Large intestine (tissue), 12 donors: ENCODE measurements at places on chromosomes 4 and X. TPM values are rescaled to one million over a fixed set of nuclear protein-coding genes. Genes with fewer than 3 reads are reported as not detected.

DNA sequence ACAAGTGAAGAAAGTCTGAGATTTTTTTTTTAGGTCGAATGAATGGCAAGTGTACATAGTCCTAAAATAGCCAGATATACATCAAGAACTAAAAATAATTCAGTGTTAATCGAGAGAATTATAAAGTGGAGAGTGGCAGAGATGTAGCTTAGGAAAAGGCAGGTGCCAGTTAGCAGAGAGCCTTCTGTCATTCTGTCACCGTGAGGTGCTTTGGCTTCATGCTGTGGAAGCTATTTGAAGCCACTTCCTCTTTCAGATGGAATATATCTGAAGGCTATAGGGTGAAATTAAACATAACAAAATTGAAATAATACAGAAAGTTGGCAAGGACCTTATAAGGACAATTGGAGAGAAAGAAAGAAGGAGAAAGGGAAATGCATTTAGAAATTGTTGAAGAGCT, 756.3 kb downstream of the CCSER1 start:
- no peak for DNase-seq

- no peak for DNase-seq
These were observed 123.6 kb downstream of the PDHA2 start for GRCh38 chr4:95963456-95963855.

- DNase-seq: peak; percentile 67
These were observed 677 bp downstream of the PTPN13 start for GRCh38 chr4:86594559-86595425.

- no peak for DNase-seq
These were observed 173.7 kb downstream of the VSIG4 start for GRCh38 chrX:65866146-65866545.

DNA sequence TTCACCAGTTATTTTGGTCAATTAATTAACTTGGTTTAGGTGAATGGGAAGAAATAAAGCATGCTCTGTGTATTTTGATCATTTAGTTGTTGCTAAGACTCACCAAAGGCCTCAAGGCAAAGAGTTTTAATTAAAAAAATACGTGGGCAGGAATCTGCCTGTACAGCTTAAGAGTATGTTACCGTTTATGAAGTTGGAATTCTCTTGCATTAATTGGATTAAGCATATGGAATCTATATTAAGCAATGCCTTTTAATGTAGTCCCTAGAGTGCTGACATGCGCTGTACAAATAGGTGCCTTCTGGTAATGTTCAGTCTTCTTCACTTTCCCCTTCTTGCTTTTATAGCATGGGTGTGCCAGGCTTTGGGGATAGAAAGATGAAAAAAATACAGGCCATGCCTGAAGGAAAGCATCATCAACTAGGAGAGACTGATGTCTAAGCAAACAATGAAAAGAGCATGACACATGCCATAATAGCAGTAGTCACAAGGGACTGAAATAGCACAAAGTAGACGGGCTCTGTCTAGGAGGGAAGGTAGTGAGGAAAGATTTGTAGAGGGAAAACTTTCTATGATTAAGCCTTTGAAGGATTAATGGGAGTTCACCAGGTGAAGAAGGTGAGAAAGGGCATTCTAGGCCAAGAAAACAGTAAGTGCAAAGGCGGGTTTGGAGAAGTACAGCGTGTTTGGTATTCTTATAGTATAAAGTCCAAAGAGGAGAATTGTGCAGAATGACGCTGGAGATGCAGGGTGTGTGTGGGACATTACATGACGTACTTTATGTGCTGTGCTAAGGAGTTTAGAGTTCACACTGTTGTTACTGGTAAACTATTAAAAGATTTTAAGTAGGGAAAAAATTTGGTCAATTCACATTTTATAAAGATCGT, 226.1 kb upstream of the ANXA3 start:
- peak; percentile 70 for DNase-seq

DNA sequence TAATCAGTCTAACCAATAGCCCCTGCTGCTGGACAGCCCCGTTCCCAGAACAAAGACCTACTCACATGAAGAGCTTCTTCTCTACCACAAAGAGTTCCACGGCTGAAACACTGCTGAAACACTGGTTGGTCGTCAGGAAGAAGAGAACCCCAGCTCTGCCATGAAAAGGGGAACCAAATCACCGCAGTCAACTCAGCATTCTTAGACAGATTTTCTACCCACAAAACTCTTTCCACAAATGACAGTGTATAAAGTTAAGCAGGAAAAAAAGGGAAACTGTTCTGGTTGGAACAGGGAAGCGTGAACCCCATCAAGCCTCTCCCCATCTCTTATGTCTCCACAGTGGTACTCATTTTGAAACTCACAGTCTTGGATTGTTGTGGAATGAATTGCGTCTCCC, 57.3 kb downstream of the ABCG2 start:
- DNase-seq: no peak

GRCh38 chrX:29872831-29873230, 342.5 kb upstream of the MAGEB2 start:
- no peak for DNase-seq

DNA sequence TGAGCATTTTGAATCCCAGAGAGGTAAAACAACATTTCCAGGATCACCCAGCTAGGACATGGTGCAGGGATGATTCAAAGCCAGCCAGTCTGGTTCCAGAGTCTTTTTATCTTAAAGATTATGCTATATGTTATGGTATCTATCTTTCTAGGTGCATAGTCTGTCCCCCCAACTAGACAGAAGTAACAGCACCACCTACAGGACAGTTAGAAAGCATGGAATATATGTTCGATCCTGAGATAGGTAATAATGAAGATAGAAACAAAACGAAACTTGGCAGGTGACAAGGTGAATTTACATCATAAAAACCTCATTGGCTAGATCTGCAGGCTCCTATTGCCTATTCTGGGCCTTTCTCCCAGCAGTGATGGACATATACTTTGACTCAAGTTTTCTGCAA, 723.2 kb downstream of the SMARCA1 start:
- no peak for DNase-seq

- peak; percentile 81 for DNase-seq
These were observed 23.2 kb upstream of the AASDH start for GRCh38 chr4:56410247-56411062.

- no peak for DNase-seq
These were observed 101.0 kb downstream of the OPHN1 start for GRCh38 chrX:68332201-68332731.

DNA sequence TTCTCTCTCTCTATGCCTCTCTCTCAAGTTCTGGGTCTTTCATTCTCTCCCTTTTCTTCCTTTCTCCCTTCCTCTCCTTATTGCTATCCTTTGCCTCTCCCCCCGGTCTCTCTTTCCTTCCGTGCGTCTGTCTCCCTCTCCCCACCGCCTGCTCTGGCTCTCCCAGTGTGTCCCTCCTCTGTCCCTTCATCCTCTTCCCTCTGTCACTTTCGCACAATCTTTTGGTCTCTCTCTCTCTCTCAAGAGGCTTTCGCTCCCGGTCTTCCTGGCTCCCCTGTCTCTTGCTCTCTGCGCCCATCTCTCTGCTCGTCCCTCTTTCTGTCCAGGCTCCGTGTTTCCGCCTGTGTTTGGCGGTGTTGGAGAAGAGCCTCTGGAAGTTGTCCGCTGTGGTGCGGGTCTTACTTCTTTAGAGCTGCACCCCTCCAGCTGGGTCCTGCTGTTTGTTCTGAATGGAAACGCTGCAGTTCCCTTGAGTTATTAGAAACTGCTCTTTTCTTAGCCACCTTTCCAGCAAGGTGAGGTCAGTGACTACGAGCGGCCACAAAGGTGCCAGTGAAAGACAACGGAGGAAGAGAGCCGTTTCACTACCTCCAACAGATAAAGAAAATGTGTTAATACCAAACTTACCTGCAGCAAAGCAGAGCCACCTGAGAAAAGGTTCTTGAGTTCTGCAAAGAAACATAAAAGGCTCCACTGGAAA, 1.1 kb downstream of the BMPR1B start:
- peak; percentile 22 for DNase-seq

DNA sequence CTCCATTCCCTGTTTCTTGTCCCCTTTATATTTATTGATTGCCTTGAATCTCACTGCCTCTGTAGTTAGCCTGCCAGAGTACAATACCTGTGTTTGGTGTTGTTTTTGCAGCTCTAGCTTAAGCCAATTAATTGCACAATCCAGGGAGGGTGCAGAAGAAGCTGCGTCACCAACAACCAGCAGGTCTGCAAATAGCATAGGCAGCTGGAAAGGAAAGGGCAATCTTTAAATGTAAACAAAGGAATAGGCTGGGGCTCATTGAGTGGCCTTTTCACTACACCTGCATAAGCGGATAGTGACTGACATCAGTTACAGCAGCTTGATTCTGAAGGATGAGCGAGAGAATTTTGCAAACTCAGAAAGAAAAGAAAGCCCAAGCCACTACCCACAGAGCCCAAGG, 106.8 kb upstream of the RAI2 start:
- peak; percentile 37 for DNase-seq

DNA sequence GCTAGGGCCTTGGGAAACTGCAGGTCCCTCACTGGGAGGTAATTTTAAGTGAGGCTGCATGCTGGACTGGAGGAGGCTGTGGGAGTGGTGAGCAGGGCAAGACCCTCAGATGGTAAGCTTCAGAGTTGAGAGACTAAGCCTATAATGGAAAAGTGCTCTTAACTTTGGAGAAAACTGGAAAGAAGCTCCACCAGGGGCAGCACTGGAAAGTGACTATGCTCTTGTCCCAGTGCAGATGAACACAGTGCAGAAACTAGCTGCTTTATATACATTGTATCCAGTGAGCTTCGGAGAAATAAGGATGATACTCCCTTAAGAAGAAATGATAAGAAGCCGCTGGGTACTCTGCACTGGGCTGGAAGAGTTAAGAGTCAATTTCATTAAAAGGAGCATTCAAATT, 3.2 kb upstream of the MAGEB2 start:
- DNase-seq: no peak

- no peak for DNase-seq
These were observed 51.3 kb upstream of the LEF1 start for GRCh38 chr4:108219998-108220397.

- DNase-seq: no peak
These were observed 880.5 kb upstream of the POU3F4 start for GRCh38 chrX:82627568-82627967.

GRCh38 chrX:135328421-135329005, 19.2 kb downstream of the ETDC start:
- DNase-seq: no peak

DNA sequence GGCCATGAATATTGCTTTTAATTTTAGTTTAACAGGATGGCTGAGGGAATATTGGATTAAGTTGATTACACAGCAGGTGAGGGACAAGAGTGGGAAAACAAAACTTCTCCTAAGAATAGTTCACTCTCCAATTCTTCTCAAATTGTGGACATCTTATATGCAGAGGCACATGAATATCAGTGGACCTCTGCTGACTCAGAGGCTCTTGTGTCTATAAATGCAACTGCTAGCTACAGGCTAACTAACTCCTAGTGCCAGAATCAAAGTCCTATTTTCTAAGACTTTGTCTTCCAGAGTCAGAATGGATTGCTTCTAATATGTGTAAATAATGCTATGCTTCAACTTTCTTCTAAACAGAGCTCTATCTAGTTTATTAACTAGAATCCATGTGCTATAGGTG, 175.8 kb downstream of the IL15 start:
- DNase-seq: peak; percentile 23

DNA sequence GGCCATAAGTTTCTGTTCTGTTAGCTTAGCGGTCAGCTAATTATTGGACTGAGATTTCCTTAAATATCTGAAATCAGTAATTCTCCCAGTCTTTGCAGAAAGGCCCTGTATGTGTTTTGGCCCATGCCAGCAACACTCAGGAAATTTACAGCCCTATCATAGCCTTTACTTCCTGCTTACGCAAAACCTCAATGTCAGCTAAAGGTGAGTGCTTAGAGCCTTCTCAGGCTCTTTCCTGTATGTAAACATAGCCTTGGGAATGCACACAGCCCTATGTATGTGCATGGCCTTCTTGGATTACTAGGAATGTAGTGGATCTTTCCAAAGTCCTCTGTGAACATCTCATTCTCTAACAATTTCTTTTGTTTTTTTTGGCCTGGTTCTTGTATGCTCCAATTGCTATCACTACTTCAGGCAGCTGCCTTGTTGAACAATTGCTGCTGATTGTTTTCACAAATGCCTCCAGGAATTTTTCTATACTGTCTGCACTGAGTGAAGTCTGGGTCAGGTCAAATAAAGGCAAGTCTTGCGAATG, 200.0 kb downstream of the PPP1R2C start:
- DNase-seq: no peak

- peak; percentile 18 for DNase-seq
These were observed 27.2 kb upstream of the SEC24B start for GRCh38 chr4:109406337-109406931.

DNA sequence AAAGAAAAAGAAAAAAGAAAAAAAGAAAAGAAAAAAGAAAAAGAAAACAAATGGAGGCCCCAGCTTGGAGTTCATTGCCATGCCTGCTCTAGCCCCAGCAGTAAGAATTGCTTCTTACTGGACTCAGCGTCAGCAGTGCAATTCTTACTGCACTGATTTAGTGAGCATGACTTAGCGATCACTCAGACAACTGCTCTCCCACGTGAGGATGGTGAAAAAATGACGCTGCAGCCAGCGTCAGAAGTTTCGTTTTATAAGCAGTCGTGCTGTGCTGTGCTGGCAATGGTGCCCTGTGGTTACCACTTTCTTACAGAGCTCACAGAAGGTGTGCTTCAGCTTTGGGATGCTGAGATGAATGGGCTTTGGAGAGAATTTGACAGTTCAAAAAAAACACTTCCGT, 68.3 kb upstream of the DDX3X start:
- DNase-seq: peak; percentile 15

DNA sequence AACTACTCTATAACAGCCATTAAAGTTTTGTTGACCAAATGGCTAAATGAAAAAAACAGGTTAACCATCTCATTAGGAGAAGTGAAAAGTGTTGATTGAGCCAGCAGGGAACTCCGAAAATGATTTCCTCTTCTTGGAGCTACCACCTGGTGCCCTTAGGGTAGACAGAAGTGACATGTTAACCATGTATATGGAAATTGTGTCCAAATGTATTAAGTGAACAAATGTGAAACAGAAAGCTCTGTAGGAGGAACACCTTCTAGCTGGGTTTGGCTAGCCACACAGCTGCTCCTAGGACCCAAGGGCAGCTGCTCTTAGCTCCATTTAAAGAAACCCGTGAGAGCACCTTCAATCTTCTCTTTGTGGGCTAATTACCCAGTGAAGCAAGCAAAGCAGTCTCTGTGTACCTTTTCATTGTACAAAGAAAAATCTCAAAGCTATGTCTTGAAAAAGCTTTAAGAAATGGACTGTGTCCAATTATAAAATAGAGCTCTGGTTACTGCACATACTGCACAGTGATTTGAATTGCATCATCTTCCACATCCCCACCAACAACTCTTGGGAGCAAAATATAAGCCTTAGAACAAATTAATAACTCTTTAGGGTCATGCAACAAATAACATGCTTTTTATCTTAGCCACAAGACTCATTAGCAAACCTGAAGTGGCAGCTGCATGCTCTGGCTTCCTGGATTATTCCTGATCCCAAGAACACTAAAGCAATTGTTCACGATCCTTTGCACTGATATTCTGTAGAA, 59.2 kb upstream of the PARM1 start:
- DNase-seq: no peak

GRCh38 chr4:98746530-98746929, 88.1 kb upstream of the TSPAN5 start:
- DNase-seq: no peak

RNF4 gene
- 37.9 TPM for polyA plus RNA-seq

MORF4L2 gene
- 357 TPM for polyA plus RNA-seq

QRFPR gene
- 0.97 TPM for polyA plus RNA-seq

RTL9 gene
- polyA plus RNA-seq: 0.31 TPM

GEMIN8 gene
- 19.6 TPM for polyA plus RNA-seq

ITGB1BP2 gene
- polyA plus RNA-seq: 3.3 TPM

PAGE4 gene
- polyA plus RNA-seq: not detected

CENPVL1 gene
- polyA plus RNA-seq: 0.19 TPM
